ENCODE measurements at places on chromosomes 3 and 15.

GRCh38 chr3:86995537-86995936 lies 4.6 kb upstream of the VGLL3 start:
- no peak for DNase-seq

- DNase-seq, result no peak
Observed at GRCh38 chr15:83299462-83299861, 15.0 kb upstream of the BNC1 start.

GRCh38 chr15:65881766-65882434 lies 12.6 kb downstream of the RAB11A start:
- no peak for DNase-seq

DNA sequence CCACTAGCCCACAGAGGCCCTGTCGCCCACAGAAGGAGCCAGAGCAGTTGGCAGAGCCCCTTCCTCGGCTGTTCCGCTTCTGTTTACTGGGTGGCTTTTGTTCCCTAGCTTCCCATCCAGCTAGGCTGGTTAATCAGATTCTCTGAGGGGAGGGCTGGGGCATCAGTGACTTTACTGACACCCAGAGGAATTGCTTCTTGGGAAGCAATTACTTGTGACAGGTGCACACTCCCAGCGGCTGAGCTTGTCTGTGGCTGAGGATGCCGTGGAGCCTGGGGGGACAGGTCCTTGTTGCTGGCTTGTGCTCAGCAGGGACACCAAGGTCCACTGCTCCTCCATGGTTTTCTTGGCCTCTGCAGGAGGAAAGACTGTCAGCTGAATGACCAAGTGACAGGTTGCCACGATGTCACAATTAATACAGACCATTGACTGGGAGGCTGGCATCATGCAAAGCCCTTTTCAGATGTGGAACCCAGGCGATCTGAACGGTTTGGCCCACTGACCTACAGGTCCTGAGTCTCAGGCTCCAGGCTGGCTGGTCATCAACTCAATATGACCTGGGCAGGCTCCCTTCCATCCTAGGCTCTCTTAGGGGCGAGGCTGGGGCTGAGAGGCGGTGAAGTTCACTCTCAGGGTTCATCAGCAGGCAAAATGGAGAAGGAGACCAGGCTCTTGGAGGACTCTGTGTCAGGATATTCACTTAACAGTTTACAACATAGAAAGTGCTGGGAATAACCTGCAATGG lies 31.8 kb upstream of the SFMBT1 start:
- no peak for DNase-seq

GRCh38 chr3:72036899-72037298 lies 252.0 kb upstream of the PROK2 start:
- no peak for DNase-seq

DNA sequence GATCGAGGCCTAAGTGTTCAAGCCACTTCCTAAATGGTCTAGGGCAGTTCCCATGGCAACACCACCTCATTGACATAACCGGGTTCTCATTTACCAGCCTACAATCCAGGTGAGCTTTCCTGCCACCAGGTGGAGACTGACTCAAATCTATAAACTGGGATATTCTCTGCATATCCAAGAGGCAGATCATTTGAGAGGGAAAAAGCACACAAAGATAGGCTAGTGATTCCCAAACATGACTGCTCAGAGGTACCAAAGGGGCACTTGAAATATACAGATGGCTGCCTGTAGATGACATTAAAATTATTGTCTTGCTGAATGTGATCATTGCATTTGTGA lies 141.3 kb upstream of the PROK2 start:
- no peak for DNase-seq

- no peak for DNase-seq
Observed at GRCh38 chr3:149203758-149204157, 17.9 kb downstream of the CP start.

DNA sequence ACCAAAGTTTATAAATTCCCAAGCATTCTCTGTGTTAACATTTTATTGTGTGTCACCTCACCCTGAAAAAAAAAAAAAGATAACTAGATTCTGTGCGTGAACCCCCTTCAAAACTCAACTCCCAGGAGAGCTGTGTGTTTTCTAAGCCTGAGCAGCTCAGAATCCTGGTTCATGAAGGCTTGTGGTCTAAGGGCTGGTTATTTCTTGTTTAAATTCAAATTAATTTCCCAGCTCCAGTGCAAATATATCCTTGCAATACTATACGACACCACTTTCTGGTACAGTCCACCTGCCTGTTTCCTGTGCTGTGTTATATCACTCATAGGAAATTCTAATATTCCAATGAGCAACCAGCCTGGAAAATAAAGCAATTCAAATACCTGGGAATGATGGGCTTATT lies 23.4 kb upstream of the MYZAP start:
- DNase-seq, result no peak

GRCh38 chr15:80156176-80156720 lies 3.4 kb downstream of the FAH start:
- no peak for DNase-seq

- no peak for DNase-seq
Observed at GRCh38 chr15:100468285-100468684, 60.5 kb downstream of the CERS3 start.

DNA sequence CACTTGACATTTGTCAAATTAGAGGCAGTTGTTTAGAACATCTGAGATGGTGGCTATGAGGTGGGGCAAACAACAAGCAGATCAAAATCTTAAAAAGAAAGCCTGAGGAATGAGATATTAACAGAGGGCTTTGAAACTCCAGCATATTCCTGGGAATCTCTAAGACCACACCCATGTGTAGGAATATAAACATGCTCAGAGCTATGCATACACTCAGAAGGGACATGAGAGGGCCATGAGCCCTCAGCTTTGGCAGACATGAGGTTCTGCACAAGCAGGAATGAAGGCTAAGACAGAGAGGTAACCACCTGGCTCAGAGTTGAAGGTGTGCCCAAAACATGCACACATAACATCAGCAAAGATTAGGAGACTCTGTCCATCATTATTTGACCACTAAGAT lies 37.9 kb downstream of the ATP10A start:
- no peak for DNase-seq

DNA sequence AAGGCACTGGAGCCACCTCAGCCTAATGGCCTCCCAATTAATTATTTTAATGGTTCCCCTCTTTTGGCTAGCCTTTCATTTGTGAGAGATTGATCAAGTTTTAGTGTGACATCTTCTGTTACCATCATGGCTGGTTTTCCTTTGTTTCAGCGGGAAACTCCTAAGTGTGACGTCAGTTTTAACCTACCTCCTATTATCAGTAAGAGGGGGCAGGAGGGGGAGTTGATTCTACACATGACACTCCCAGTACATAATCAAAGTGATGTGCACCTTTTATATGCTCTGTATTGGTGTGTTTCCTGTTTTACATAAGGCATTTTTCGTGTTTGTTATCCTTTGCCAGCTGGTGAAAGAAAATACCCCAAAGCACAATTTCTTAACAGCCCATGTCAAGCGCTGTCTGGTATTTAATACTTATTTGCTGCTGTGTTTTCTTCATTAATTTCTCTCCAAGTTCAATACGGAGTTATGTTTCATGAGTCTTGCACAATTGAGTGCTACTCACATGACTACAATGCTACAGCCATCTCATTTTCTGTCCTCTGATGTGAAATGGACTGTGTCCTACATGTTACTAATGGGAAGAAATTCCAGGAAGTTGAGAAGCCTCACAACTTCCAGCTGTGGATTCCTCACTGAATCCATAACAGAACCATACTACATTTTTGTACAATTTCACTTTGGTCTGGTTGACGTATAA lies 52.2 kb upstream of the POLR2M start:
- no peak for DNase-seq
